ENCODE measurements at places on chromosomes 16 and 17.

GRCh38 chr17:73478334-73478733 lies 165.9 kb downstream of the SDK2 start:
- DNase-seq = no peak

DNA sequence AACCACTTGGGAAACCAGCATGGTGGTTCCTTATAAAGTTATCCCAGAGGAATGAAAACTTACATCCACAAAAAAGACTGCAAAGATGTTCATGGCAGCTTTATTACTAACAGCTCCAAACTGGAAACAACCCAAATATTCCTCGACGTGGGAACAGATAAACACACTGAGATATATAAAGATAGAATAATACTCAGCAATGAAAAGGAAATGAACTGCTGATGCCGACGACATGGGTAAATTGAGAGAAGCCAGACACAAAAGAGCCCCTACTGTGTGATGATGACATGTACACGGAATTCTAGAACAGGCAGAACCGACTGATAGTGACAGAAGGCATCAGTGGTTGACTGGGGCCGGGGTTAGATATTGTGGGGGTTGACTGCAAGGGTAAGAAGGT lies 9.7 kb downstream of the PRCD start:
- no peak for DNase-seq

DNA sequence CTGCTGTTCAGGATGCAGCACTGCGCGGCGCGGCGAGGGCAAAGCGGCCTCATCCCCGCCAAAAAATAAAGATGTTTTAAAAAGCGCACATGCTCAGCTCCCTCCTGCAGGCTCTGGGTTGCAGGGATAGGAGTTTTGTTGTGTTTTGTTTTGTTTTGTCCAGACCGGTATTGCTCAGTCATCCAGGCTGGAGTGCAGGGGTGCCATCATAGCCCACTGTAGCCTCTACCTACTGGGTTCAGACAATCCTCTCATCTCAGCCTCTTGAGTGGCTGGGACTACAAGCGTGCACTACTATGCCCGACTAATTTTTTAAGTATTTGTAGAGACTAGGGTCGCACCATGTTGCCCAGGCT lies 636 bp downstream of the WWOX start:
- DNase-seq = no peak

DNA sequence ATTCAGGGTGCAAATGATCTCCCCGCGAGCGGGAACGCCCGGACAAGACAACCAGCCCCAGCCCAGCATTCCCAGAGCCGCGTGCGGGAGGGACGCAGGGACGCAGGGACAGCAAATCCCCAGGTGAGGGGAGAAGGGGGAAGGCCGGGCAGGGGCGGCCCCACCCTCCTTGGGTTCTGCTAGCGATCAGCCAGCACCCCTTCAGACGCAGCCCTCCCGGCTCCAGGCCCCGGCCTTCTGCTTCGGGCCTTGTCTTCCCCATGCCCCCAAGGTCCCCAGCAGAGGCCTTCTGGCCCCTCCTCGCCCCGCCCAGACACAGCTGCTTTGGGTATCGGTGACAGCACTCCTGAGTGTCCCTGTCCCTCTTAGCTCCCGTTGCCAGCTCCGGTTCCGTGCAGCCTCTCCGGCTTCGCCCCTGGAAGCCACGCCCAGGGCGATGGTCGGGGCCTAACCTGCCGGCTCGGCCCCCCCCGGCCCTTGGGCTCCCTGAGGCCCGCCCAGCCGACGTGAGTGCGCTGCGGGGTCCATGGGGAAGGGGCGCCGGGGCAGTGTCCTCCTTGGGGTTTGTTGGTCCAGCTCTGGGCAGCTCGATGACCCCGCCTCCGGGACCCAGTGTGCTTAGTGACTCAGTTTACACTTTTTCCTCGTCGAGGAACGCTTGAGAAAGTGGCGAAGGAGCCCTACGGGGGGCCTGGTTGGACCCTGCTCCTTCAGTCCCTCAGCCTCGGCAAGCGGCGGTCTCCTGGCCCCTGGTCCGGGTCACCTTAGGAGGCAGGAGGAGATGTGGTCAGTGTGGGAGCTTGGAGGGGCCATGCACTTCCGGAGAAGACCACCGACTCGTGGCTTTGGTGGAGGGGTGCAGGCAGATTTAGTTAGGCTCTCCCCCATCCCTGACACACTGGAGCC lies 50.5 kb upstream of the AMZ2 start:
- DNase-seq = no peak

GRCh38 chr16:70151941-70152509 lies 21.6 kb upstream of the CLEC18C start:
- DNase-seq = no peak

GRCh38 chr17:82023447-82024241 lies 539 bp downstream of the LRRC45 start:
- DNase-seq = no peak

- DNase-seq = no peak
Observed at GRCh38 chr17:8426094-8426720, 9.5 kb upstream of the NDEL1 start.

- no peak for DNase-seq
Observed at GRCh38 chr16:66933776-66934137, 445 bp downstream of the CIAO2B start.

- no peak for DNase-seq
Observed at GRCh38 chr16:7218936-7219335, 113.7 kb upstream of the RBFOX1 start.

GRCh38 chr16:23852794-23853562 lies 17.2 kb downstream of the PRKCB start:
- no peak for DNase-seq

- no peak for DNase-seq
Observed at GRCh38 chr17:50076591-50077235, 18.4 kb upstream of the PDK2 start.

- no peak for DNase-seq
Observed at GRCh38 chr16:81496321-81496720, 51.7 kb downstream of the CMIP start.

- DNase-seq = no peak
Observed at GRCh38 chr16:64361753-64362152, 760.1 kb downstream of the CDH11 start.

- DNase-seq = no peak
Observed at GRCh38 chr16:68368301-68368888, 57.6 kb downstream of the PRMT7 start.

DNA sequence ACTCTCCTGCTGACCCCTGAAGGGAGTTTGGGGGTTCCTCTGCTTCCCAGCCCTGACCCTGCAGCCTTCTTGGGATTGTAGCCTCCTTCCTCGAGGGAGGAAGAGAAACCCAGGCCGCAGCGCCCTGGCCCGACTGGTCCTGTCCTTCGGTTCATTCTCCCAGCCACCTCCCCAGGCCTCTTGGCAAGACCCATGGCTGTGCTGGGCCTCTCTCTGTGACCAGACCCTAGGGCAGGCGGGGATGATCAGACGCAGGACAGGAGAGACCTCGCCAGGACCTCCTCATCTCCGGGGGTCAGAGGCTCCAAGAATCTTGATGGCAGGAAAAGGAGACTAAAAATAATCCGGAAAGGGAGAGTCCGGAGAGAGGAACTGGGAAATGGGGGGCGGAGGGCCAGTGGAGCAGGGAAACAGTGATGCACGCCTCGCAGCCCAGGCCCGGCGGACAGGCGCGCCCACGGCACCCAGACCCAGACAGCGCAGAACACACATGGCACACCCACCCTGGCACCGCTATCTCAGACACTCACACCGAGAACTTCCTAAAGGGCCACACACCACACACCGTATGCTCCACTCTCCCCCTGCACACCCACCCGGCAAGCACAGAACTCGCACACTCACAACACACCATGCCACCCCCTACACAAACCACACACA lies 1.2 kb downstream of the ARHGEF15 start:
- no peak for DNase-seq

DNA sequence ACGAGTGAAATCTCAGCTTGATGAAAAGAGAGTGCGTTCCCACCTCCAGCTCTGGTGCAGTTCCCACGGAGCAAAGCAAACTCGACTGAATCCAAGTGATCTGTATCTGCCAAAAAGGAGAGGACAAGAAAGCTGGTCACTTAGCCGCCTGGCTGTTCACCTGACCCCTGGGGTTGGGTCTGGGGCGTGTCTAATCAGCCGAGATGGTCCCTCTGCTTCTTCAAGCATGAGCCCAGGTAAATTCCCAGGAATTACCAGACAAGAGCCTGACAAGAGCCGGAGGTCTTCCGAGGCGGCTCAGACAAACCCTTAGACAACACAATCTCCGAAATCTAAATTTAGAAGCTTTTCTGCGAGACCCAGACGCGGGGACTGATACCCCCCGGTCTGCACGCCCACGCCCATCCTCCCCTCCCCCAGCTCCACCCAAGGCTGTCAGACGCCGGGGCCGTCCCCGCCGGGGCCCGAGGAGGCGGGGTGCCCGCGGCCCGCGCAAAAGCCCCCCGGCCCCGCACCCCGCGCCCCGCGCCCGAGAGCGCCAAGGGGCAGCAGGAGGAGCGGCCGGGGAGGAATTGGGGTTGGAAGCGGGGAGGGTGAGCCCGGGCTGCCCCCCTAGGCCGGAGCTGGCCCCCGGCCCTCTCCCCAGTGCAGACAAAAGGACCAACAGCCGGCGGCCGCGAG lies 674 bp downstream of the ZNF821 start:
- peak; percentile 61 for DNase-seq

- DNase-seq = no peak
Observed at GRCh38 chr17:19461116-19461515, 50.1 kb downstream of the RNF112 start.

GRCh38 chr17:30347488-30347887 lies 13.6 kb upstream of the TMIGD1 start:
- DNase-seq = no peak

DNA sequence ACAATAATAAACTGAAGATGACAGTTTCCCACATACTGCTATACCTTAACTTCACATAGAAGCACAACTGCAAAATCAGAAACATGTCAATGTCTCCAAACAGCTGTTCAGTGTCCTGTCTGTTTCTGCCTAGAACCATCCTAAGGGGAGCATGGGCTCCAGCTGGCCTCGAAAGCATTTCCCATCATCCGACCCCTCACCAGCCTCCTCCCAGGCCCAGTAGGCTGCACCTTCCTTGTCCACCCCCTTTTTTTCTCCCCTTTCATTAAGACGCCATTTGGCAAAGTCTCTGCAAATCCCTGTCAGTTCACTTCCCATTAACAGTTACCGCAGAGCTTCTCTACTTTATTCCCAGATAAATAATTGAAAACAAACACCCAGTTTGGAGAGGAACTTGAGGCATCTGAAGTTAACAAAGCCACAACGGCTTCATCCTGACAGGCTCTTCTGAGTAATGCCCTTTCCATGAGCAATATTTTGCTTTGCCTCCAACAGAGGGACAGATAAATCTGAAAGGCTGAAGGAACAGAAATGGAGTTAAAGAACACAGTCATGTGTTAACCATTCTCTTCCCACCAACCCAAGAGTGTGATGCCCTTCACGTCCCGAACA lies 65.3 kb downstream of the SLC39A11 start:
- DNase-seq = no peak

DNA sequence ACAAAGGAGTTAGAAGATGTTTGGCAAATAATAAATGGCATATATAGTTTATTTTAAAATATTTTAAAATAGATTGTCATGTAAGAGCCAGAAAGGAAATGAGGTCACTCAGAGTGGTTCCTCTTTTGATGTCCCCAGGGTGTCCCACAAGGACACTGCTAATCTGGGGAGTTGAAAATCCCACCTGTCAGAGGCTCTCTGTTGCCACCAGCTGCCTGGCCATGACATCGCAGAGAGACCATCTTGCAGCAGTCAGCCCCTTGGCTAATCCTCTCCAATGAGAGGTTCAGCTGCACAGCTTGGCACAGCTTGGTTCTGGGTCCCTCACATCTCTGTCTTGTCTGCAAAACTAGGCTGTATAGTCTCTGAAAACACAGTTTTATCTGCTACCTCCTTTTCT lies 11.0 kb upstream of the RBFOX1 start:
- no peak for DNase-seq

- no peak for DNase-seq
Observed at GRCh38 chr17:81354954-81355347, 40.3 kb upstream of the BAHCC1 start.

DNA sequence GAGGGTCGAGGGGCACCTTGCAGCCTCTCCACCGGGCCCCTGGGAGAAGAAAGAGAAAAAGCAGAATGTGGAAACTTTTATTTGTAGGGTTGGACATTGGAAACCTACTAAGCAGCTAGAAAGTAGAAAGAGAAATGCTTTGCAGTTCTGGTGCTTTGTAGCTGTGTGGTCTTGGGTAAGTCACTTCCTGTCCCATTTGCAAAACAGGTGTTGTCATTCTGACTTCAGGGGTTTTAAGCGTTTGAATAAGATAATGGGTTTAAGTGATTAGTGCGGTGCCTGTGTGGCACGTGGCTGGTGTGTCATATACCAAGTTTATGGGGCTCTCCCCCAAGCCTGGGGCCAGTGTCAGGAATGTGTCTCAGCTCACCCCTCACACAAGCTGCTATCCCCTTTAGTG lies 1.6 kb downstream of the CA4 start:
- no peak for DNase-seq

GRCh38 chr17:69452664-69453260 lies 38.3 kb downstream of the MAP2K6 start:
- DNase-seq = no peak

- no peak for DNase-seq
Observed at GRCh38 chr16:89455692-89456091, 34.7 kb downstream of the ANKRD11 start.

GRCh38 chr16:635573-636205 lies 416 bp downstream of the METTL26 start:
- no peak for DNase-seq

DNA sequence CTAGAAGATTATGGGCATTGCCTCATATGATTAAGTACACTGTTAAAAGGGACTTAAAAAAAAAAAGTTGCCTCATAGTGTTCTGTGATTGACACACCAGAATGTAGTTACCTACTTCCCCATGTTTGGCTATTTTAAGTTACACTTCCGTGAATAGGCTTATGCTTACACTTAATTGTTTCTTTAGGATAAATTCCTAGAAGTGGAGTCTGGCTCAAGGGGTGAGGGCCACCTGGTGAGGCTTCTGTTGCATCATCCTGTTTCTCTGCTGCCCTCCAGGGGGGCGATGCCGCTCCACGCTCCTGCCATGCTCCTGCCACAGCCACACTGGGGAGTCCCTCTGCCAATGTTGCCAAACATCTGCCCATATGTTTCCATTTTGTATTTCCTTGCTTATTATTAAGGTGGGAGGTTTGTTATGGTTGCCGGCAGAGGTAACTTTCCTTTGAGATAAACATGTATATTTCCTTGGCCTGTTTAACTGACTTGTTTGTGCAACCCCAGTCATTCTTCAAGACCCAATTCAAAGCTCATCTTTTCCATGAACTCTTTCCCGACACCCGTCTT lies 73.1 kb downstream of the KSR1 start:
- peak; percentile 10 for DNase-seq

All from CD4-positive, alpha-beta T cell (primary cell).